ENCODE measurements at places on chromosomes 3 and 15.

- no peak for DNase-seq
These were observed 836 bp upstream of the AKAP13 start for GRCh38 chr15:85379403-85380131.

DNA sequence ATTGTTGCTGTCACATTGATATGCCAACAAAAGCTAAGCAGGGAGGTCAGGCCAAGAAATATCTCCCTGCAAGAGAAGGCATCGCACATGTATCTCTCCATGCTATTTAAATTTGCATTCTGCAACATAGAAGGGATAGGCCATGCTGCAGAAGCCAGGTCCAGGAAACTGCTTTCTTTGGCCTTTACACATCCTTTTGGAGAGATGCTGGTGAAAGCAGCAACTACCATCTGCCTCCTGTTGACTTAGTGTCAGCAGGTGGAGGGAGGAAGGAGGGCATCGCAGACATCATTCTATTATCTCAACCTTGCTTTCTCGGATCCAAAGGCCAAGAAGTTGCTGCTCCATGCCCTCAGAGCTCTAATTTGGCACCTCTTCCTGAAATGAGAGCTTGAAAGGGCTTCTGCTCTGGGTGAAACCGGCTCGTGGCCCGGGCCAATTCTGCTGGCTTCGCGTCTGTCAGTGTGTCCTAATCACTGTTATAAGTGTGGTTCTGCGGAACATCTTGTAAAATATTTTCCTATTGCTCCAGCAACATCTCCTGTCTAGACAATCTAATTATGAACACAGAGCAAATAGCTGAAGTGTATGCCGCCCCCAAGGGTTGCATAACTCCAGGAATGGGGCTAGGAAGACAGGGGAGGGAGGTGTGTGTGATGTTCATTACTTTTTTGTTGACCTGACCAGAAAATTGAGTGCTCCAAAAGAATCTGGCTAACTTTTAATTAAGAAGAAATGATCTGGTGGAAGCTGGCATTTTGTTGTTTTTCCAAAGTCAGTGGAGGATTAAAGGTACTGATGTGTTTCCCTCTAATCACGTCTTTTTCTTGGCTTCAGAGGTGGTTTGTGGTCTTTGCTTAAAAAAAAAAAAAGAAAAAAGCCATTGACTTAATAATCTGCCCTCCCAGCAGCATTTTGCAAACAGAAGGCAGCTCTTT, 89.1 kb downstream of the TPRG1 start:
- no peak for DNase-seq

DNA sequence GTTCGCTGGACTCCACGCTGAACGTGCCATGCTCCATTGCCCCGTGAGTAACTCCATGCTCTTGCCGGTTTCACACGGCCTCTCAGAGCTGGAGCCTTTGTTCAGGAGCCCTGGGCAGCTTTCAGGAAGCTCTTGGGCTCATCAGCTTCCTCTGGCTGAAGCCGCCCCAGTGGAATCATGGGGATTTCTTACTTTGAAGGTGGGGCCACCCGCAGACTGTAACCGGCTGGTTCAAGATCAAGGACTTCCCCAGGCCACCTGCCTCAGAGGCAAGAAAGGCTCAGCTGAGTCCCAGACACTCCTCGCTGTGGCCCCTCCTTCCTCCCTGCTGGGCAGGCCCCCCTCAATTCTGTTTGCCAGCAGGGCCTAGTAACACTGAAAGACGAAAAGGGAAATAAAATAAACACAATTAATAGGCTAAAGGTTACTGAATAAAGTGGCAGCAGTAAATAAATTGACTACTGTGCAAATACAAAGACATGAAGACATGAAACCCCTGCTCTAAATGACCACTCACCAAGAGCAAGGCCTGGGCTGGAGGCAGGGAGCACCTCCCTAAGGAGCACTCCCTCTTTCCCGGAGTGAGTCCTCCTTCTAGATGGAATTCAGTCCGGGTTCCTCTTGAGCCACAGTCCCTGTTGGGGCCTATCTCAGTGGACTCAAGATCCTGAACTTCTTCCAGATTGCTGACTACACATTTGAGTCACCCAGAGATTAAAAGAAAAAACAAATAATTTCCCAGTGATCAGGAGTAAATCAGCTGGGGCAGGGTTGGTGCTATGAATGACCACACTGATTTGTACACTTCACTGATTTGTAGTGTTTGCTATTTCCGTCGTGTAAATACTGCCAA, 51.0 kb downstream of the ZDHHC19 start:
- DNase-seq, result peak; percentile 50

DNA sequence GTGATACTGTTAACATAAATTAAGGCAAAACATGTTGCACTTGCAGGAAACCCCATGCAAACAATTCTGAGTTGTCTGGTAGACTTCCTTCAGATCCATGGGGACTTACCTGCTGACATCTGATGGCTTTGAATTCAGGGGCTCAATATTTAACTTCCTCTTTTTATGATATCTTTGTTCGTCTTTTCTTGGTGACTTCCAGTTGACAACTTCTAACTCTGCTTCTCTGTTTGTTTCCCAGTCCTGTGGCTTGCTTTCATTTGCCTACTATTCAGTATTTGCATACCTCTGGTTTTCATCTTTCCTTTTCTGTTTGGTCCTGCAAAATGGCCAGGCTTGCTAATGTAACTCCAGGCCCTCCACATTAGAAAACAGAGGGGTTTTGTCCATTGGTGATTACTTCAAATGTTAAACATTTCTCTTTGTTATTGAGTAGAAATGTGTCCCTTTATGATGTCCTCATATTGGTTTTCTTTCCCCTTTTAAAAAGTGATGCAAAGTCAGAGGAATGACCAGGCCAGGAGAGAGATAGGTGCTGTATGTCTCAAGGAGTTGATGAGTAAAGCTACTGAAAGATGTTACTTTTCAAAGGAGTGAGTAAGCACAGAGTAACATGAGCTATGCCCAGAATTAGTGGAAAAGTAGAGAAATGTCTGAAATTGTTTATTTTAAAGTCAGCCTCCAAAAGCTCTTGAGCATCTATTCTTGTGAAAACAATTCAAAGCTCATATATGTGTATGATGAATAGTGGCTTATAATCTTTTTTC, 335.9 kb downstream of the LPP start:
- no peak for DNase-seq

DNA sequence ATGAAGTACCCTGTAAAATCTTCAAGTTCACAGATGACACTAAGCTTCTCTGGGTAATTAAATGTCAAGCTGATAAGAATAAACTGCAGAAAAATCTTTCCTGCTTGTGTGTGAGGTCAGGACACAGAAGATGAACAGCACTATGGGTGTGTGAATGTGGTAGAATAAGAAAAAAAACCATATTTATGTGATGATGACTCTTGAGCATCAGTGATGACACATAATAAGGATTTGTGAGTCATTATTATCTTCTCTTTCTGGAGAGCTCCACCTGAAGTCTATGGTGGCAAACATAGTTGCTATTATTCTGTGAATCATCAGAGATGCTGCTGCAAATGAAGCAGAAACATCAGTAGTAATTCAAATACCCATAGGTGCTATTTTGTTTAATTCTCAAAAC, 422.4 kb downstream of the DIPK2A start:
- no peak for DNase-seq

- no peak for DNase-seq
These were observed 6.4 kb downstream of the POC1A start for GRCh38 chr3:52147804-52148203.

DNA sequence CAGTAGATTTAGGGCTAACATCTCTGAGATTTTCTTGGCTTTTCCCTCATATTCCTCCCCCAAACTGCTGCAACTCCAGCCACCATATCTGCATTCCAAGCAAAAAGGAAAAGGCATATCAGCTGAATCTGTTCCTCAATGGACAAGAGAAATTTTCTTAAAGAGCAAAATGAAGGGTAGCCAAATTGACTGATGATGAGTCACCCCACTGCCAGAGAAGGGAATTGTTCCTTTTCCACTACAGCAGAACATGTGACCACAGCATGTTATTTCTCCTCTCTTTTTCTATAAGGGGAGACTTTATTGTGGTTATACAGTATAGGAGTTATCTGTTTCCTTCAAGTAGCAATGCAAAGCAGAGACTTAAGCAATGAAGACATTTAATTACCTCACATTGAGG, 172.5 kb downstream of the MTHFS start:
- DNase-seq, result no peak

- no peak for DNase-seq
These were observed 117.9 kb upstream of the SPATA12 start for GRCh38 chr3:56942523-56942922.

- no peak for DNase-seq
These were observed 52.6 kb upstream of the ADGRG7 start for GRCh38 chr3:100556673-100557310.

DNA sequence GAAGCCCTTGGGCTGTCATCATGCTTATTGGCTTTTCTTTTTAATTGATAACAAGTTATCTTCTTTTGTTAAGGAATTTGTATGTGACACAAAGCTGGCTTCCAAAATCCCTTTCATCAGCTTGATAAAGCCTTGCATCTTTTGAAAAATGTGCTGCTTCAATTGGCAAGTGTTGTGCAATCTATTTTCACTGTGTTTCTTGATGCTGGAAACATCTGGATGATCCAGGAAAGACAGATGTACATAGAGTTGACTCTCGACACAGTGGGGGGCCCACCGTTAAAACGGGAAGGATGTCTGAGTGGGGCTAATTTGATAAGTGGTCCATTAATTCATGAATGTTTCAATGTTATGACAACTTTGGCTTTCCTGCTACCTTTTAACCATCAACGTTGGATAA, 158.3 kb upstream of the WNT5A start:
- DNase-seq, result no peak

DNA sequence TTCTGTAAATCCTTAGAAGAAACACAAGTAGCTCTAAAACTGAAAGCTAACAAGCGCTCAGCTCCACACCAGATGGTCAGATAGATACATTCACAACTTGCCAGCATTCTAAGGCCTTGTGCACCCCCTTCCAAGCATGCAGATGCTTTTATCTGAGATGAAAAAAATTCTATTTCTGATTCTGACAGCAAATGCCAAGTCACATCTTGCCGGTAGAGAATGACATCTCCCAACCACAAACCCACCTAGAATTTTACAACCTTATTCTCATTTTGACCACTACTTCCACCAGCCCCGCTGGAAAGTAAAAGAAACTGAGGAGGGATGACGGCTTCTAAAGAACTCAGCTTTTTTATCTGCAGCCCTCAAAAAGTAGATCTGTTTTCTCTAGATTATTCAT, 57.7 kb downstream of the SUMF1 start:
- DNase-seq, result no peak

DNA sequence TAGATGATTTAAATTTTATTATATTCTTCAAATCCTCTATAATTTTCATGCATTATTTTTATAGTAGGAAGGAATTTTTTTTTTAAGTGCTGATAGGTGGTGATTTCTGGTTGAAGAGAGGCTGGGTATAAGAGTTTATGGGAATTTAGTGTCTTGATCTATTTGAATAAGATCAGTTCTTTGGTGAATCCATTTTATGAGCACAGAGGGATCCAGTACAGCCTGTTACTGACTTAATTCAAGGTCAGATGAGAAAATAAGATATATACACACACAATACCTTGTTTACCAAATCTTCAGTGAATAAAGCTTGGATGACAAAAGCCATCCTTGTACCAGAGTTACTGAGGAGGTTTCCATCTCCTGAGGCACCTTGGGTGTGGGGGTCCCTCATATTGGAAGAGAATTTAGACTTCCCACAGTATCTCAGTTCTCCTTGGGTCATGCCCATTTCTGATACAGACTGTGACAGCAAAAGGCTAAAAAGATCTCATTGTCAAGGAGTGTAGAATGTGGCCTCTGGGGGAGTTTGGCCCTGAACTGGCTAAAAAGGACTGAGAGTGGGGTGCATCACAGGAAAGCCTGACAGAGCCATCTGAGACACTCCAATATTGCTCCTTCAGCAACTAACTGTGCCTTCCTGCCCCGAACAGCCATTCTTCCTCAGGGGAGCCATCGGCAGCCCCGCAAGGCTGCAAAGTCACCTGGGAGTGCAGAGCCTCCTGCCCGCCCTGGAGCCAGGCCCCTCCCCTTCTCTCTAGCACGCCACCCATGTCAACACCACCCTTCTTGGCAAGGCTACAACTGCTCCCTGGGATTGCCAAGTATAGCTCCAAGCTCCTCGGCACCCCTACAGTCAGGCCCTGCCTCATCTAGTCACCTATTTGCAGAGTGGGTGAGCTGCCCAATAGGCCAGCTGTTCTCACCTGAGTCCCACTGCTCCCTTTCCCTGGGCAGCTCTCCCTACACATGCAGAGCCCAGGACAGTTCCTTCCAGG, 43.1 kb upstream of the HACD2 start:
- no peak for DNase-seq

GRCh38 chr3:129018751-129019150, 17.6 kb downstream of the EFCC1 start:
- DNase-seq, result no peak

All from NCI-H748 treated with DMSO at 0.1 percent for 48 hours (cell line).